Femur (tissue), 1 donor: ENCODE measurements at places on chromosomes 5 and 9.

- DNase-seq, result no peak
These were observed 34.4 kb downstream of the KIF2A start for GRCh38 chr5:62340392-62340791.

DNA sequence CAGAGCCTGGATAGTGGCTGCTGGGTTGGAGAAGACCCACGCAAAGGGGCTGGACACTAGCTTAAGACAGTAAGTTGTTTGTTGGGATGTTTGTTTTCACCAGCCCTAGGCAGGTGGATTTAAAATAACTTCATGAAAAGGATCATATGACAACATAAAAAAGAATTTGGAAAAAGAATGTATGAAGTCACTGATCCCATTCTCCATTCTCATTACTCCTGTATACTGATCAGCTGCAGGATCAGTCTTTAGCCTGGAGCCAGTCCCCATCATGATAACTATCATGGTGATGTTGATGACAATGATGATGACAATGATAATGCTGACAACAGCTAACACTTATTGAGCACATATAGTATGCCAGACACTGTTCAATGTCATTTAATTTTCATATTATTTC lies 92.1 kb upstream of the IFNE start:
- no peak for DNase-seq

DNA sequence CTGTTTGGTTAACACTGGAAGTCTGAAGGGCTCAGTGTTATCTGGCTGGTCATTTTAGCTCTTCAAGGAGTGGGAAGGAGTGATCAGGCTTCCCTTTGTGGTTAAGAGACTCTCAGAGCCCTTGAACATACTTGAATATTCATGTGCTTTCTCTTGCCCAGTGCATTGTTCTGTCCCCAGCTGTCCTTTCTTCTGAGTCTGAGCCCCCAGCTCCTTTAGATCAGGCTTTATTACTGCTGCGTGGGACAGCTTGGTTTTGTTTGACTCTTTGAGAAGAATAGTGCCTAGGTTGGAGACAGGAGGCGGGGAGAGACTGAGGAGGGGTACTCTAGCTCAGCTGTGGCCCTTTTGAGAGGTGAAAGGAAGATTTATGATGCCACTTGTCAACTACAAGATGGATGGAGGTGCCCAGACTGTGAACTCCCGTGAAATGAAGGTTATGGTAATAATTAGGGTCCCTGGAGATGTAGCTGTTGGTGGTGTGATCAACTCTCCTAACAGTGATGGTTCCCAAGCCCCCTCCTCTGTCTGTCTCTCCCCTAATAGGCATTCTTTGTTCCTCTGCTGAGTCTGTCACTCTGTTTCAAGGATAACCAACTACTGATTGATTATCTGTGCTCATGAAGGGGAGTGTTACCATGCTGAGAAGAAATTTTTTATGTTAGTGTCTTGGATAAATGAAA lies 83.1 kb upstream of the GLRA1 start:
- DNase-seq, result no peak

- DNase-seq, result no peak
These were observed 77.3 kb downstream of the SLC38A9 start for GRCh38 chr5:55634866-55635265.

DNA sequence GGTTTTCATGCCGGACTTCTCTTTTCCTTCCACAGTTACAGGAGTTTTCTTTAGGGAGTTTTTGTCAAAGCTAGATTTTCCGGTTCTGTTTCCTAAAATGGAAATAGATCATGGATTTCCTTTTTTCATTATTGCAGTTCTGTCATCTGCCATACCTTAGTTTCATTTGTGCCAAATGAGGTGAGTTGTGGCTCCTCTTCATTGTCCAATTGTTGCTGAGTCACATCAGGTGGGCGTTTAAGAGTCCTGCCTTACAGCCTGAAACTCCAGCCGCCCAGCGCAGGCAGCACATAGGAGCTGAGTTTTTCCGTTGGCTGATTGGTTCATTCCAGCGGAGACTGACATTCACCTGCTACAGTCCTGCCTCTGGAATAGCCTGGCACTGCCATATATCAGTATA lies 14.1 kb downstream of the SLC25A25 start:
- no peak for DNase-seq

DNA sequence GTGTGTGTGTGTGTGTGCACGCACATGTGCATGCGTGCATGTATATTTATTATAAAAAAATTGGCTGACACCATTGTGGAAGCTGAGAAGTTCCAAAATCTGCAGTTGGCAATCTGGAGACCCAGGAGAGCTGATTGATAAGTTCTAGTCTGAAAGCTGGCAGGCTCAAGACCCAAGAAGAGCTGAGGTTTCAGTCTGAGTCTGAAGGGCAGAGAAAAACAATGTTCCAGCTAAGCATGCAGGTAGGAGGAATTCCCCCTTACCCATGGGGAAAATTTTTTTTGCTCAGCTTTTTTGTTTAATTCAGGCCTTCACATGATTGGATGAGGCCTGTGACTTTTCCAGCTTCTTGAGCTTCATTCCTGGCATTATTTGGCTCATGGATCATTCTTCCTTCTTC lies 31.2 kb upstream of the ACTBL2 start:
- DNase-seq, result no peak

- DNase-seq, result no peak
These were observed 8.6 kb downstream of the HAVCR2 start for GRCh38 chr5:157100140-157100679.

GRCh38 chr5:151611127-151611775 lies 20.1 kb upstream of the FAT2 start:
- DNase-seq, result no peak

GRCh38 chr9:33942471-33943083 lies 106.1 kb downstream of the UBAP2 start:
- DNase-seq, result no peak

DNA sequence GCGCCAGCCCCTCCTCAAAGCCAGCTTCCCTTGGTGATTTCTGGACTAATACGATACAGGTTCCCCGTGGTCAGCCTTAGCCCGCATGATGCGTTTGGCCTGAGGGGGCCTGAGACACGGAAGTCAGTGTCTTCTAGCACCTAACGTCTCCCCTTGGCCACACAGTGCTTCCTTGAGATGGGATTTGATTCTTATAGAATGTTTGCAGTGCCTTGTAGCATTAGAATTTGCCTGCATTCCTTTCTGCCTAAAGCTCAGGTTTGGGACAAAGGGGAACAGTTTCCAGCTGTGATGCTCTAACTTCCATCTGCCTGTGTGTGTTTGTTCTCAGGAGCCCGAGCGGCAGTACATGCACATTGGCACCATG lies 34.4 kb downstream of the CFAP90 start:
- DNase-seq, result no peak

DNA sequence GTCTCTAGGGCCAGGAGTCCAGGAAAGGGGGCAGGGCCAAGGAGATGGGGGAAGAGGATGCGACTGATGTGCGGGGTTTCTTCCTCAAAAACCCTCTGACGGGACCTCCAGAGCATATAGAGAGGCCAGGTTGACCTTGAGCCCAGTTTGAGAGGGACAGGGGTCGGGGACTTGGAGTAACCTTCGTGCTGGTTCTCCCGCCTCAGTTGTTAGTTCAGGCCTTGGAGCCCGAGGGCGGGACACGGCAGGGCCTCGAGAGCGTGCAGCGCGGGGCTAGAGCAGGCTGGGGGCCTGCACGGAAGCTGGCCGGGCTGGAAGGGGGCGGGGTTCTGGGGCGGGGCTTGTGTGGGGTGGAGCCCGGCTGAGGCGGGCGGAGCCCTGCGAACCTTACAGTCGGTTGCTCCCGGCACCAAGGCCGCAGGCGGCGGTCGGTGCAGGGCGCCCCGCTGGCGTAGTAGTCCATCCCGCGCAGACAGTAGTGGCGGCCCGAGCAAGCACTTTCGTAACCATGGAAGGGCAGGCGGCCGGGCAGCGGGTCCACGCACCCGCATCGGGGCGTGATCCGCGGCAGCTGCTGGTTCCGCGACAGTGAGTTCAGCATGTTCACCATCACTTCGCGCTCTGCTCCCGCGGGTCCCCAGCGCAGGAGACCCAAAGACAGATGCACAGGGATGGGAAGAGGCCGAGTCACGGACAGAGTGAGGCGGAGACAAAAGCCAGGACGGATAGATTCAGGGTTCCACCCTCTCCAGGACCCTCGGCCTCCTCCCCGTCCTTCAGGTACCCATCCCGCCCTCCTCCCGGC lies 4.0 kb upstream of the MYORG start:
- DNase-seq, result peak; percentile 90

DNA sequence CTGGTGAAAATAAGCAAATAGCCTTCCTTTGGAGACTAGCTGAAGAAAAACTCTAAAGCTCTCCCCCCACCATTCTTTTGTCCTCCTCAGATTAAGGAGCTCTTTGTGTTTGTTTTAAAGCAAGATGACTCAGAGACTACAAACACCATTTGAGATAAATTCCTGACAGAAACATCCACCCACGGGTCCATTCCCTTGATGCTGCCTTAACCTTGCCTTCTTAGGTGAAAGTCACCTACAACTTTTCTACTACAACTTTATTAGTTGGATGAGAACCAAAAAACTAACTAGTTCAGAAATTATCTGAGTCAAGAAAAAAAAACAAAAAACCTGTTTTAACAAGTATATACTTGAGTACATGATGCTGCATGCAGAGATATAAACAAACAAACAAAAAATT lies 831.1 kb downstream of the NR2F1-AS1 start:
- DNase-seq, result no peak

- no peak for DNase-seq
These were observed 177.3 kb upstream of the DMAC1 start for GRCh38 chr9:7976856-7977255.

DNA sequence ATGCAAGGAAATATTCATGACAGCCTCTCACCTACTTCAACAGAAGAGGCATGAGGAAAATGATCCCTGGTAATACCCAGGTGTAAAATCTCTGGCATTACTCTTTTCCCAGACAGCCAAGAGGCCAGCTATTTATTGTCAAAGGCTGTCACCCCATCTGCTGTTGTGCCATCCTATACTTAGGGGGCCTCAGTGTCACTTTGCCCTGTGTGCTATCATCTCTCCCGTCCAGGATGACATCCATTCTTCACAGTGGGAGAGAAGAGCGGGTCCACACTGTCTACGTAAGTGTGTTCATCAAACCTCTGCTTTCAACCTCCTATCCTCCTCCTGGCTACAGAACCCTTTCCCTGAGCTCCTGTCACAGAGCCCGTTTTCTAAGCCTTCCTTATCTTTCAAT lies 82.6 kb downstream of the MYO10 start:
- DNase-seq, result no peak

DNA sequence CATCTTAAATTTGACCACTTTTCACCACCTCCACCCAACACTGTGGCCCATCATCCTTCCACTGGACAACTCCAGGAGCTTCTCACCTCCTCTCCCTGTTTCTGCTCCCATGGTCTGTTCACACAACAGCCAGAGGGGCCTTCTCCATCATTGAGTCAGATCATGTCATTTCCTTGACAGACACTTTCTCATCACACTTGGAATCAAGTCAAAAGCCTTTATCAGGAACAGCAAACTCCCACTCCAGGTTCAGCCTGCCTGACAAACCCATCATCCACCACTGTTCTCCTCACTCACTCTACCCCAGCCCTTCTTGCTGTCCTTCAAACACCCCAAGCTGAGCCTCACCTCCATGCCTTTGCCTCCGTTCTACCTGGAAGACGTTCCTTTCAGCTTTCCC lies 78.4 kb upstream of the ADRA1B start:
- DNase-seq, result no peak

DNA sequence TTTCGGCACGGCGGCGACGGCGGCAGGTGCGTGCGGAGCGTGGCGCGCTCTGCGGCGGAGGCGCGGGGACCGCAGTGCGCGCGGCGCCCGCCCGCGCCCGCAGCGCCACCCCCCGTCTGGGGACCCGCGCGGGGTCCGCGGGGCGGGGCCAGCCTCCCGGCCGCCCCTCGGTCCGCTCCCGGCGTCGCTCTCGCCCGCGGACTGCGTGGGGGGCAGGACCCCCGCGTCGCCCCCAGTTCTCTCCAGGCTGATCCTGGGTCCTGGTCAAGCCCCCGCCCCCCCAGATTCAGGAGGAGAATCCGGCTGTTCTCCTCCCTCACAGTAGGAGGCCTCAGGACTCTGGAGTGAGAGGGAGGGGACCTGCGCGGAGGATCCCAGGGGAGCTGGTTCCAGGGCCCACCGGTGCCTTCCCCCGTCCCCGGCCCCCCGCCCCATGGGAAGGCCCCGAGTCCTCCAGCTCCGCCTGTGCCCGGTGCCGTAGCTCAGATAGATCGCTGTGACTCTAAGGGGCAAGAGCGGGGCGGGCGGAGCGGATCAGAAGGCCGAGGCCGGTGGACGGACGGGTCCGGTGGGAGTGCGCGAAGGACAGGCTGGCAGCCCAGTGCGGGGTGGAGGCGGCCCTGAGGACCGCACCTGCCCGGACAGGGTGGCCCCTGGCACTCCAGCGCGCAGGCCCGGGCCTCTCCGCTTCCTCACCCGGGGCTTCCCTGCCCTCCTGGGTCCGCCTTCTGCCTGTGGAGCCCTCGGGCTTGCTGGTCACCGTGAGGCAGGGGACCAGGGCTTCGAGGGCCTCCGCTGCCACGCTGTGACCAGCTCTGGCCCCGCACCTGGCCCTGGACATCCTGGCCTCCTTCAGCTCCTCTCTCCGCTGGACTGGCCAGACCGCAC lies at the start of gene RNF208:
RNF208 (minus strand) TSS at position 51 of the 888 bp plus-strand sequence. CDS start 1,028 bp downstream, outside the sequence.
- no peak for DNase-seq

- no peak for DNase-seq
These were observed 188.4 kb downstream of the ACER2 start for GRCh38 chr9:19597176-19597575.

DNA sequence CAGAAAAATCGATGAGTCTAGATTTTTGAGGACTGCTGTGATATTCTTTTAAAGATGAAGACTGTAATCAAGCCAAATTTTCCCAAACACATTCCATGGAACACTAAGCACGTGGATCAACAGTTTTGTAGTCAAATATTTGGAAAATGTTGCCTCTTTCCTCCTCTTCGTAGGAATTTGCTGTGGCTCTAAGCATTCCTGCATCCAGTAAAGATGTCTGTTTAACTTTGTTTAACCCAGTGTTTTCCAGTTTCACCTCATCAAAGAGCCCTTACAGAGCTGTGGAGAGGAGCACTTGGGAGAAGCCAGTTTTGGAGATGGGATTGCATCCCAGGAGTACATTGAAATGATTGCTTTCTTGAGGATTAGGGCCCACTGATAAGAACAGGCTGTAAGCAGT lies 58.9 kb downstream of the INSYN2B start:
- no peak for DNase-seq

DNA sequence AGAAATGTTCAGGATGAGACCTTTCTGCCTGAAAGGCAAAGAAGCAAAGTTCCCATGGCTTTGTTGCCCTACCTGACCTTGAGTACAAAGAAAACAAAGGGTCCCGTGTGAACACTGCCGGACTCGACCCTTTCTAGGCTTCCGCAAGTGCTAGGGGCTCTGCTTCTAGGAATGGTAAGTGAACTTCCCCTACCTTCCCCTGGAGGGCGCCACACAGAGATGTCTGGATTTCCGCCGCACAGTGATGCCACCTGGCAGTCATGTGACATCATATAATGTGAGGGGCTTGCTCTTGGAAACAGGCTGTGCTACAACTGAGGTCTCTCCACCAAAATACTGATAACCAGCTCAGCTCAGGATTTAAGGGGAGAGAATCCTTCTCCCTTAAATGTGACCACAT lies 56.6 kb downstream of the HSD17B3 start:
- no peak for DNase-seq
